ENCODE measurements at places on chromosomes 11 and 22.

GRCh38 chr22:24003887-24004286, 1.4 kb downstream of the GSTT4 start:
- no peak overlapping the region for H3K27ac ChIP-seq
- no peaks in the 10 kb centered on the region for H3K4me1 ChIP-seq
- no peaks in the 10 kb centered on the region for H3K27me3 ChIP-seq
- no peak for DNase-seq
- H3K4me3 ChIP-seq = no peak overlapping the region

GRCh38 chr22:48753381-48753730, 1074.3 kb downstream of the BRD1 start:
- H3K27me3 ChIP-seq = peaks cover 8% of the 10 kb centered on the region
- H3K4me1 ChIP-seq = no peaks in the 10 kb centered on the region
- no peak overlapping the region for H3K27ac ChIP-seq

DNA sequence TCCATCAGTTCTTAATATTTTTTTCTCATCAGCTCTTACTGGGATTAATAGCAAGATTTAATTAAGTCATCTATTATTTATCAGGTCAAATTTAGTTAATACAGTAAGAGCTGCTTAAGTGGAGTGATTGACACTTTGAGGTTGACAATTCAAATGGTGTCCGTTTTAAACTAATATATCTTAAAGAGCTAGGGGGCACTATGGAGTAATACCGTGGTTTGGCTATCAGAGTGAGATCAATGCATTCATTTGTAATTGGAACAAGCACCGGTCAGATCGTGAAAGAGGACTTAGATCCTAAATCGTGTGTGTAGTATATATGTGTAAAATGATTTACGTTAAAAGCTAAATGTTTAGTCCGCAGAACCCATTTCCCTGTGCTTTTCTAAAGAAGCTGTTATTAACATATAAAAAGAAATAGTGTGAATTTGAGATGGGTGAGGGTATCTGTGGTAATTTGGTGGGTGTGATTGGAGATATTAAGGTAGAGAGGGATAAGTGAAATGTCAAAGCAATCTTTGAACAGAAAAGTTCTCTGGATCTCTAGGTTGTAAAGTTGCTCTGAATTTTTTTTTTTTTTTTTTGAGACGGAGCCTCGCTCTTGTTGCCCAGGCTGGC, 2.3 kb downstream of the SIK2 start:
- no peaks in the 10 kb centered on the region for H3K36me3 ChIP-seq
- H3K4me1 ChIP-seq = peaks cover 3% of the 10 kb centered on the region
- peak; percentile 41 for DNase-seq
- no peak overlapping the region for H3K4me3 ChIP-seq
- H3K27me3 ChIP-seq = no peaks in the 10 kb centered on the region

GRCh38 chr11:48105096-48105990, 111.3 kb upstream of the OR4B1 start:
- H3K4me1 ChIP-seq = peaks cover 11% of the 10 kb centered on the region
- no peak overlapping the region for H3K4me3 ChIP-seq
- no peak overlapping the region for H3K27ac ChIP-seq

- no peak overlapping the region for H3K27ac ChIP-seq
- no peaks in the 10 kb centered on the region for H3K36me3 ChIP-seq
- no peaks in the 10 kb centered on the region for H3K27me3 ChIP-seq
- H3K4me3 ChIP-seq = no peak overlapping the region
- peaks cover 4% of the 10 kb centered on the region for H3K4me1 ChIP-seq
Measured at GRCh38 chr11:134554106-134554505, 142.1 kb upstream of the B3GAT1 start.

DNA sequence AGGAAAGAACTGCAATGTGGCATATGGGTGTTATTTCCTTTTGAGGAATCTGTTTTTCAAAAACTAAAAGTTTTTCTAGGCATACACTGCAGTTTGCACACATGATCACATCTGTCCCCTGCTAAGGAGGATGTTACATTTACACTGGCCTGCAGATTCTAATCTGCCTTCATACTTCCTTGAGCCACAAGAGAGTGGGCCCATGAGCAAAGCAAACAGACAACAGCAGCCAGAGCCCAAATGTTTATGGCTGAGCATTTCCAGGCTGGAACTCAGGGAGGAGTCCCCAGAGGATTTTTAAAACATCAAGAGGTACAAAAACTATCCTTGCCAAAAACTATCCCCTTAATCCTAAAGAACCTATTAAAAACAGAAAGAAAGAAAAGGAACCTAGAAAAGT, 117.2 kb upstream of the MTNR1B start:
- no peaks in the 10 kb centered on the region for H3K4me1 ChIP-seq
- H3K36me3 ChIP-seq = no peaks in the 10 kb centered on the region
- DNase-seq = no peak
- H3K27me3 ChIP-seq = no peaks in the 10 kb centered on the region

GRCh38 chr11:59520741-59521140, 9.4 kb downstream of the OR4D9 start:
- H3K4me1 ChIP-seq = no peaks in the 10 kb centered on the region
- no peaks in the 10 kb centered on the region for H3K36me3 ChIP-seq
- no peak for DNase-seq
- peaks cover 3% of the 10 kb centered on the region for H3K27me3 ChIP-seq
- no peak overlapping the region for H3K4me3 ChIP-seq
- H3K27ac ChIP-seq = no peak overlapping the region

DNA sequence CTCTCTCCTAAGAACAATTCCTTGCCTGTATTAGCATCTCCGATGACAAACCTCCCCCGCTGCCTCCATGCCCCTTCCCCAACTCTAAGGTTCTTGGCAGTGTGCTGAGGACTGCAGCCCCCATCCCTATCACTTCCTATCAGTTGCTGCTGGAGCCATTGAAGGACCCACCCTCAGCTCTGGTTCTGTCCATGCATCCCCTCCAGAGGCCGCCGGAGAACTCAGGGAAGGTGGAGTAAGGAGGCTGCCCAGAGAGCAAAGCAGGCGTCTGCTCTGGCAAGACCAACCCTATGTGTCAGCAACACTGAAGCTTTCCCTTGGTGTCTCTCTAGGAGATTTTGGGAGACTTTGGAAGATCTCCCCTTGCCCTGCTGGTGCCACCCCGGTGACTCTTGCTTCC, 1139.5 kb downstream of the TBC1D22A start:
- DNase-seq = no peak
- no peak overlapping the region for H3K4me3 ChIP-seq
- no peaks in the 10 kb centered on the region for H3K36me3 ChIP-seq
- H3K27me3 ChIP-seq = no peaks in the 10 kb centered on the region
- H3K27ac ChIP-seq = no peak overlapping the region

- H3K4me3 ChIP-seq = no peak overlapping the region
- H3K27ac ChIP-seq = no peak overlapping the region
- DNase-seq = peak; percentile 58
- peaks cover 1% of the 10 kb centered on the region for H3K4me1 ChIP-seq
Measured at GRCh38 chr11:28674433-28675103, 566.4 kb downstream of the METTL15 start.

GRCh38 chr11:20274031-20274430, 89.5 kb upstream of the HTATIP2 start:
- H3K27ac ChIP-seq = no peak overlapping the region
- H3K4me3 ChIP-seq = no peak overlapping the region
- DNase-seq = no peak
- peaks cover 54% of the 10 kb centered on the region for H3K4me1 ChIP-seq
